GM04503 (cell line): ENCODE measurements at places on chromosomes 2 and 18.

- no peak for DNase-seq
Observed at GRCh38 chr2:150994076-150994475, 267.6 kb downstream of the RBM43 start.

- no peak for DNase-seq
Observed at GRCh38 chr18:54878159-54878622, 49.9 kb downstream of the RAB27B start.

GRCh38 chr2:97961534-97961933, 34.2 kb downstream of the TMEM131 start:
- no peak for DNase-seq

DNA sequence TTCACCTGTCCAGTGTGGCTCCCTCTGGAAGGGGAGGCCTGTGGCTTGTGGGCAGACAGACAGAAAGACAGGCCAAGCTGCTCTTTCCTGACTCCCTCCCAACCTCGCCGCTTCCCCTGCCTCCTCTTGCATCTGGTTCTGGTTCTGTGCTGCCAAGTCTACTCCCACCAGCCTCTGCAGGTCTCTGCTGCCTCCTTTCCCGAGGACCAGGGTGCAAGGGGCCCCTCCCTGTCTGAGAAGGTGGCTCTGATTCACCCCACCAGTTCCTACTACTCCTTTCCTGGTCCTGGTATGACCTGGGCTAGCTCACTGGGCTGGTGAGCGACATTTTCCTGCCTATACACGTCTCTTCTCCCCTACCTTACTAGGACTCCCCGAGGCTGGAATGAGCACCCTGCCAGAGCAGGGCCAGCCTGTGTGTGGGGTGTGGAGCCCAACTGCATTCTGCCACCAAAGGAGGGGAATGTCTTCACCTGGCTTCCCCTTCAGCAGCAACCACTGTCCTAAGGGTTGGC, 238.5 kb downstream of the CELF4 start:
- DNase-seq = no peak

DNA sequence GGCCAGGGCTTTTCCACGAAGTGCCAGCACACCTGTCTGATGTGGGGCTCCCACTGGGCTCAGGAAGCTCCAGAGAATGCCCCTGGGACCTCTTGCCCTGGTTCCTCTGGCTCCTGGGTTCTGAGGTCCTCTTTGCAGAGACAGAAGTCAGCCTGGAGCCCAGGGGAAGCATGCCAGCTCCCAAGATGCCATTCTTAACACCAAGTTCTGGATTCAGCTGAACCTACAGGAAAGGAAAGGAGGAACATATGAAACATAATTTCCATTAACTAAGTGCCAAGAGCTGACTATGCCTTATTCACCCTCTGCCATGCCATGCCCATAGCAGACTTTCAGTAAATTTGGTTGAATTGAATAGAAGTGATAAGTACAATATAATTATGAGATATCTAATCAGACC, 21.9 kb downstream of the FAM124B start:
- DNase-seq = no peak

DNA sequence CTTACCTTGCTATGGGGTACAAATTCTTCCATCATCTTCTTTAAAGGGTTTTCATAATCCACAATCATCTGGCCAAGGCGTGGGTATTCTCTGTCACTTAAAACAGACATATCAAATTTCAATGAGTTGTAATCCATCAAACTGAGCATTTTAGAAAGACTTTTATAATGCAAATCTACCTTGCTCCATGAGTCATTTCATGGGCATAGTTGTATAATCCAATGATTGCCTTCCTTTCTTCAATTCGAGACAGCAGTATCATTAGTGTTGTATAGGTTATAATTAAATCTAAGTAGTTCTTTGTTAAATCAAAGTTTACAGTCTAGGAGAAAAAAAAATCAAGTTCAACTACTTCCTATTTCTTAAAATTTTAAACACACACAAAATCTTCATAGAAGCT, 36.3 kb downstream of the NCKAP1 start:
- no peak for DNase-seq

DNA sequence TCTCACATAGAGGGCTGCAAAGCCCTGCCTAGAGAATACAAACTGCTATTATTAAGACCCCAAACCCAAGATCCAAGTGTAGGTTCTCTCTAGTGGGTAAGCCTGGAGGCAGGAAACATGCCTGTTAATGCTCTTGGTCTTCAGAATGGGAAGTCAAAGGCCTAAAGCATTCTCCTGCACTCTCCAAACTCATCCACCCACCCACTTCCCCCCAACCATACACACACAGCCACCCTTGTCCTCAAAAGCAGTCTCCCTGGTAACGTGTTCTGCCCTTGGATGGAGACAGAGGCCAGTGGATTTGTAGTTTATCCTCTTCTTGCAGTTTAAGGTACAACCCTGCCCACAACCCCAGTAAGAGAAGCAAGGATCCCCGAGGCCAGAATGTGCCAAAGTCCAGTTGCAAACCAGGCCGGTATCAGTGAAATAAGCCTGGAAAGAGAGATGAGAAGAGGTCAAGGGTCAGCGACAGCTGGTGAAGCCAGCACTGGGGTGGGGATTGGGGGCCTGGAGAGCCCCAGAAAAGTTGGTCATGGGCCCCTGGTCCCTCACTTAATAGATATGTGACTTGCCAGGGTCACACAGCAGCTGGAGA, 23.0 kb downstream of the TMEM247 start:
- no peak for DNase-seq

DNA sequence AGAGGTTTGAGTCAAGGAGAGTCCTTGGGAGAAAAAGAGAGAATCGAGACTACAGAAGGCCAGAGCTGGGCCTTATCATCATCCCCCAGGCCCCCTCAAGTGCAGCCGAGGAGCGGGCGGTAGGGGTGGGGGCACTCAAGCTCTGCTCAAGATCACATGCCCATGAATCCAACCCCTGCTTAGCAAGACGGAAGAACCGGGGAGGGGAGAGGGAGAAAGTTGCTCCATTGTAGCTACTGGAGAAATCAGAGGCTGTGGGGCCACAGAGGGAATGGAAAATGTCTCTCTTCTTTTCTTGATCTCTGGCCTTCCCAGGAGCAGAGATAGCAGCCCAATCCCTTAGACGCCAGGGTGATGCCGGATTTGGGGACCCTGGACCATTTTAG, 14.6 kb downstream of the SLC4A3 start:
- DNase-seq = no peak

GRCh38 chr2:101223814-101224231, 28.9 kb upstream of the CNOT11 start:
- peak; percentile 51 for DNase-seq

DNA sequence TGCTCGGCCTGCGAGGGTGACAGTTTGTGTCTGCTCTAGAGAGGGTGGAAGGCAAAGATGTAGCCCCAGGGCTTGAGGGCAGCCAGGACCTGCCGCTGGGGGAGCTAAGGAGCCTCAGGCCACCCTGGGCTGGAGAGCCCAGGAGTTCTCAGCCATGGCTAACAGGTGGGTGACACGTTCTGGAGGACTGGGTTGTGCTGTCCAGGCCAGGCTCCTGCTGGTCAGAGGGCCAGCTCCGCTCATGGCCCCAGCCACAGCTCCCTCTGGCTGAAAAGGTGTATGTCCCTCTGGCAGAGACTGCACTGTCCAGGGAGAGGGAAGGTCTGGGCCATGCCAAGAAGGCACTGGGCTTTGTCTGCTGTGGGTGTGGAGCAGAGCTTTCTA, 19.2 kb downstream of the TMEM185B start:
- DNase-seq = no peak

DNA sequence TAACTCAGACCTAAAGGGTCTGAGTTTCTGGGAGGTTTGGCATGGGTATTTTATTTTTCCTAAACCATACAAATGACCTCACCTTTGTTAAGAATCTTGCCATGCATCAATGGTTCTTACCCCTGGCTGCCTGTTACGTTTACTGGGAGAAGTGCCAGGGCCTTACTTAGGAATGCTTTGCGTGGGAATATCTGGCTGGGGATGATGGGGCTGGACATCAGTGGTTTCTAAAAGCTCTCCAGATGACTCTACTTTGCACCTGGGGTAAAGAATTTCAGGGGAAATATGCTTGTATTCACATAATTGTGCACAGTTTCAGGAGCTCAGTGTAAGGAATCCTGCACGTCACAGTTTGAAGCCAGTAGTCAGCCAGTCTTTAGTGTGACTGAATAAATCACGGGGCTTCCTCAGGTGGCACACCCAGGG, 18.2 kb upstream of the DAW1 start:
- no peak for DNase-seq

GRCh38 chr2:173676647-173677046, 288.5 kb downstream of the SP3 start:
- DNase-seq = no peak

GRCh38 chr2:3633982-3634595, 23.9 kb upstream of the ALLC start:
- no peak for DNase-seq

DNA sequence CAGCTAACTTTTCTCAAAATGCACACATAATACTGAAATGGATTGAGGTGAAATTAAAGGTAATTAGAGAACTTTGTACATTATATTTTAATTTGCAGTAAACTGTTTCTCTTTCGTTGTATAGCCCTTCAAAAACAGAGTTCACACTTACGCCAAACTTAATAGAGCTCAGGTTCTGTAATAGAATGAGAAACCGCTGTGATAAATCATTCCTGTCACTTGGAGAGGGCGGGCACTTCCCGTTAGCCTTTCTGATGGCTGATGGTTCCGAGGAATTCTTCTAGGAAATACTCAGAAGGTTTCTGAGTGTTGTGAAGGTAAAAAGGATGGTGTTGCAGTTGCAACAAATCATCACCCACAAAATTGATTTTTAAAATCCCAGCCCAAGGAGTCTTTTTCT, 155.8 kb upstream of the ALKAL2 start:
- no peak for DNase-seq

GRCh38 chr2:85589982-85590791, 5.4 kb upstream of the RNF181 start:
- DNase-seq = peak; percentile 94

DNA sequence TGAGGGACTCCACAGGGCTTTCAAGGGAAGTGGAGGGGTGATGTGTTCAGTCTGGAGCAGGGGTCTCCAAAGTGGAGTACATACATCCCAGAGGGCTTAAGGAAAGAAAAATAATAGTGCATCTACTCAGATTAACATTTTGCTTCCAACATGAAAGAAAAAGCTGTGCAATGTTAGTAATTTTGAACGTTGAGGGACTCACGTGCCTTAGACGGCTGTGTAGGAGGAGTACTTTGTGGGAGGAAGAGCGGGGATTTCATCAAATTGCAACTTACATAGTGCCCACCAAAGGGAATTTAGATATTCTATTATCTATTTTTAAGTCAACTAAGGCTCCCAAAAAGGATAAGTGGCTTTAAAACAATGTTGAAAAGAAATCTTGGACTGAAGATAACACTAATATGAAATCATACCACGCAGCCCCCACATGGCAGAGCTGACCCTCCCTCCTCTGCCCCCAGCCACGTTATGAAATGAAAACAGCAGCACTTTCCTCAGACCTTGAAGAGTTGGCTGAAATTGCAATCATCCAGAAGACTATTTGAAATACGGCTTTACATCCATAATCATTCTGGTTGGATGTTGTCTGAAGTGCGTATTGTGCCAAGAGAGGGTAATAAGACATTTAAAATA, 42.9 kb downstream of the MEX3C start:
- DNase-seq = no peak

DNA sequence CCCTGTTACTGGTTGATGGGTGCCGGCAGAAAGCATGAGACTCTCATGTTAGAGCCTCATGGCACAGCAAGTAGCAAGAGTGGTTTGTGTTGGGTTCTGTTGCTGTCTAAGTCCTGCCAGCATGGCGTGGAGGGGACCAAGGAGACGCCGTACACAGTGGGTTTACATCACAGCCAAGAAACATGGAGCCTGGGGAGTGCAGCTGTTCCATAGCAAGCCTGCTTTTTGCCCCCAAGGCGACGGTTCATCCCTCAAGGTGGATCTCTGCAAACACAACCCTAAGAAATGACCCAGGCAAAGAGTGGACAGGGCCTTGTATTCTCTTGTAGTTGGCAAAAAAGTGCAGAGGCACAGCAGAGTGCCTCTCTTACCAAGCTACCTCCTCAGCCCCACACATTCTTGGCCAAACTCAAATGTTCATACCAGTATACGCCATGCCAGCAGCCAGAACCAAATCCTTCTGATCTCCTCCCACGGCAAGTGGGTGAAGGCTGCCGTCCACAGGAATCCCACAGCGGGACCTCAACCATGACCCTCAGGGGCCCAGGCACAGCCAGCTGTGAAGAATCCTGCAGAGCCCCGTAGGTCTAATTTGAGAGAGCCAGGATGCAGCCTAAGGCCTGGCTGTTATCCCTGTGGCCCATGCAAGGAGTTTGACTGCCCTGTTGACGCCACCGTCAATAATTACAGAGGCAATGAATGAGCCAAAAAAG, 19.0 kb downstream of the SNED1 start:
- no peak for DNase-seq

GRCh38 chr18:51655327-51655698, 457.8 kb upstream of the MEX3C start:
- DNase-seq = no peak

- DNase-seq = no peak
Observed at GRCh38 chr2:216644842-216645635, 11.8 kb downstream of the IGFBP2 start.

- no peak for DNase-seq
Observed at GRCh38 chr18:48417985-48418384, 8.8 kb upstream of the ZBTB7C start.

DNA sequence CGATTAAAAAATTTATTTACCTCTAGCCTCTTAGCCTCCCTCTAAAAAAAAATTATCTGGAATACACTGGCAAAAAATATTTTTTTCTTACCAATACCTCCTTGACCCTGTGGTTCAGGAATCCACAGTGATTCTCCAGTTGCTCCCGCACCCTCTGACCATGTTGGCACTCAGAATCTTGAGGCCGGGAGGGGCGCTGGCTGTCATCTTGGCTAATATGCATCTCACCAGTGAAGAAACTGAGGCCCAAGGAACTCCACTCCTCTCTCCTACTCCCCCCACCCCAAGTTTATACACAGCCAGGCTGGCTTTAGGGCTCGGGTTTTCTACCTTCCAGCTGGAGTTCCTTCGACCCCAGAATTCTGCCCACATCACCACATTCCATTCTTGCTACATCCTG, 97.8 kb upstream of the THOC1 start:
- DNase-seq = no peak

- DNase-seq = no peak
Observed at GRCh38 chr2:49225126-49225525, 70.8 kb upstream of the FSHR start.

DNA sequence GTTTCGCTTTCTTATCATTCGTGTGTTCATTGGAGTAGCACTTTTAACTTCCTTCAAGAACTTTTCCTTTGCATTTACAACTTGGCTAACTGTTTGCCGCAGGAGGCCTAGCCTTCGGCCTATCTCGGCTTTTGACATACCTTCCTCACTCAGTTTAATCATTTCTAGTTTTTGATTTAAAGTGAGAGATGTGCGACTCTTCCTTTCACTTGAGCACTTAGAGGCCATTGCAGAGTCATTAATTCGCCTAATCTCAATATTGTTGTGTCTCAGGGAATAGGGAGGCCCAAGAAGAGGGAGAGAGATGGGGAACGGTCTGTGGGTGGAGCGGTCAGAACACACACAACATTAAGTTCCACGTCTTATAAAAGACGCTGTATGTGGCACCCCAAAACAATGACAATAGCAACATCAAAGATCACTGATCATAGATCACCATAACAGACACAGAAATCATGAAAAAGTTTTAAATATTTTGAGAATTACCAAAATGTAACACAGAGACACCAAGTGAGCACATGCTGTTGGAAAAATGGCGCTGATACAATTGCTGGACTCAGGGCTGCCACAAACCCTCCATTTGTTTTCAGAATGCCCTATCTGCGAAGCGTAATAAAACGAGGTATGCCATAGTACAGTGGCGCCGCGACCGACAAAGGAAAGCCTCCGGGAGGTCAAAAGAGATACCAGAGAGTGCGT, 553 bp downstream of the TIGD1 start:
- no peak for DNase-seq

- no peak for DNase-seq
Observed at GRCh38 chr2:12716032-12716281, 779 bp upstream of the TRIB2 start.
